ENCODE measurements at places on chromosomes 1 and 21.

DNA sequence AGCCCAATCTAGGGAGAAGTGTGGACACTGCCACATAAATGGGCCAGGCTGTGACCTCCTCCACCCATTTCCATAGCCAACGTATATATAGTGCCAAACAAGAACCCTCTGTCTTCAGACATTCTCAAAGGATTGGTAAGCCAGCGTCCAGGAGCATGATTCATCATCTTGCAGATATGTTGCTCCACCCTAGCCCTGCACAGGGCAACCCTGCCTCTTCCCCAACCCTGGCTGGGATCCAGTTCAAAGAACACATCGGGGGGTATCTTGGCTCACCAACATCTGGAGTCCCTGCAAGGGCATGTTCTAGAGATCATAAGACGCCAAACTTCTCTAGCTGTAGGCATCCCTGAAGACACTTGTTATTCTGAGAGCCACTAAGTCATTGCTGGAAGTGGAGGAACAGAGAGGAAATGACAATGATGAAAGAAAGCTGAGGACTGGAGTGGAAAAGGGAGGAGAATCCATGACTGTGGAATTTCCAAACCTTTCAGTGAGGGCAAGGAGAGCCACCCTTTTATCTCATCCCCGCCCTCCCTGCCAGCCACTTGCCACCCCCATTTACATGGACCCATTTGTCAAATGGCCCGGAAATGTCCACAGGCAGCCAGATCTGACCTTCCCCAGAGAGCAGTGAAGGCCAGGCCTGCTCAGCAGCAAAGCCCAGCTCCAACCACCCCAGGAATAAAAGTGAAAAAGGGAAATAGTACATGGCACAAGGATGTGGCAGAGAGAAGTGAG, 144.1 kb upstream of the CTTNBP2NL start:
- no peak for DNase-seq

GRCh38 chr1:36602184-36602583, 119.5 kb upstream of the CSF3R start:
- no peak for DNase-seq

- DNase-seq = no peak
Observed at GRCh38 chr1:82538876-82539275, 738.1 kb downstream of the ADGRL2 start.

- DNase-seq = no peak
Observed at GRCh38 chr1:39842836-39843235, 40.5 kb downstream of the TRIT1 start.

- no peak for DNase-seq
Observed at GRCh38 chr1:197677752-197678295, 97.5 kb downstream of the DENND1B start.

- DNase-seq = no peak
Observed at GRCh38 chr1:195915826-195916225, 692.4 kb downstream of the KCNT2 start.

- no peak for DNase-seq
Observed at GRCh38 chr1:241787691-241788090, 60.3 kb upstream of the EXO1 start.

- no peak for DNase-seq
Observed at GRCh38 chr1:221440658-221441057, 301.2 kb downstream of the DUSP10 start.

DNA sequence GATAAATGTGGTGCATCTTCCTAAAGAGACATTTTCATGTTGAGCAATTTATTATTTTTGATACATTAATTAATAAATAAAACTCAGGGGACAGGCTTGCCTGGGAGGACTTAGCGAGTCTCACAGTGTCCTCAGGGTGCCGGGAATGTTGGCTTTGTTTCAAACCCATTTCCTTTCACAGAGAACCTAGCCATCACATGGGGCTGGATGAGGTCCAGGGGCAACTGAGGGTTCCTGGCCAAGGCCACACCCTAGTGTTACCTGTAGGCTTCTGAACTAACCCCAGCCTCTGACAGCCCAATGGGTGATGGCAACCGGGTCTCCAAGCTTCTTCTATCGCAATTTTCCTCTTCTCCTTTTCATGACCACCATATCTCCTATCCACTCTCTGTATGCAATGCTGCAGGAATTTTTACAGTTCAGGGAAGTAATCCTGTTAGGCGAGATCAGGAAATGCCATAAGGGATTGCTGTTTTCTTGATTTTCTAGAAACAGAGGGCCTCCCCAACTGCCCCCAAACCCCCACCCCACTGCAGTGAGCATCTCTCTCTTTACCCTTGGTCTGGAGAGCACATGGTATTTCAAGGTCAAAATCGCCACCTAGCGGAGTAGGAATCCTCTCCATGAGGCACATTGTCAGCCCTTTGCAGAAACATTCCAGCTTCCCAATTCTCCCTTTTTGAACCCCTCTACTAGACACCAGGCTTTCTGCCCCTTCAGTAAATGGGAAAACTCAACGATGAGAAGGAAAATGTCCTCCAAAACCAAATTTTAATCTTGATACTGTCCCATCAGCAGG, 22.1 kb upstream of the SMYD3 start:
- no peak for DNase-seq

DNA sequence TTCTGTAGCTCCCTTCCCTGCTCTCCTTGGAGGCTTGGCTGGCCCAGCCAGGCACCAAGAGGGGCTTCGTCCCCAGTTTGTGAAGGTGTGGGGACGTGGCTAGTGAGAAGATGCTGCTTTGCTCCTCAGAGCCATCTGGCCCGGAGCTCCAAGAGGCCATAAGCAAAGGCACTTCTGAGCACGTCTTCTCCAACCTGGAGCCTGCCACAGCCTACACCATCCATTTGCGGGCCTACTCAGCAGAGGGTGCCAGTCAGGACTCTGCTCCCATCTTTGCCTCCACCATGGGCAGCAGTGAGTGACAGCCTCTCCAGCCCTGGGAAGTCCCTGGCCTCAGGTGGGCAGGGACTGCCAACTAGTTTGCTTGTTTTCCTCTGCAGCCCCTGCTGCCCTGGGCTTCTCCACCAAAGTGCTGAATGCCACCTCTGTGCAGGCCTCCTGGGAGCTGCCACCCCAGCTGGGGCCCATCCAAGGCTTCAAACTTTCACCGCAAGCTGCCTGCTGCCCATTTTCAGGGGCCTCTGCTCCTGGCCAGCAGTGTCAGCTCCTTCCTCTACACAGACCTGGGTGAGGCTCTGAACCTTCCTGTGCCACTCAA, 25.9 kb downstream of the SLC27A3 start:
- no peak for DNase-seq

DNA sequence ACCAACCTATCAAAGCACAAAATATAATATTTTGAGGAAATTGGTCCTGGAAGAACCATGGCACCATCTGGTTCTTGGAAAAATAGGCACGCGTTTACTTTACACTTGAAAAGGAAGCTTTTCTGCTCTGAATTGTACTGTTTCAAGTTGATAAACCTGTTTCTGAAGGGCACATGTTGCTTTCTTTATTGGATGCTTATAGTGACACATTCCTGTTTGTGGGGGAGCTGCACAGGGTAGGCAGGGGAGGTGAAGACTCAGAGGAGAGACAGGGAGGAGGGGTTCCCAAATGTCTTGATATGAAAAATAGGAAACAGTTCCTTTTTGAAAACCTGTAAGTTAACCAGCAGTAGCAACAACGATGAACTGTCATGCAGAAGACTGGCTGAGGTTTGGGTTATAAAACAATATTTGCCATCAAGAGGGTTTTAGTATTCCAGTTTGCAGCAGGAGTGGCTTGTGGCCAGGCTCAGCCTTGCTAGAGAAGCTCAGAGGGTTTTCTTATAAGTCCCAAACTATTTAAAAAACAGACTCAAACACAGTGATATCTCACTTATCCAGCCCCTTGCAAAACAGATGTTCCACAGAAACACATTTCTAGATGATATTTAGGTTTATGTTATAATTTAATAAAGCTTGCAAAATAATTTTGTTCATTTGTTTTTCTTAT, 127.0 kb upstream of the MROH9 start:
- DNase-seq = no peak

DNA sequence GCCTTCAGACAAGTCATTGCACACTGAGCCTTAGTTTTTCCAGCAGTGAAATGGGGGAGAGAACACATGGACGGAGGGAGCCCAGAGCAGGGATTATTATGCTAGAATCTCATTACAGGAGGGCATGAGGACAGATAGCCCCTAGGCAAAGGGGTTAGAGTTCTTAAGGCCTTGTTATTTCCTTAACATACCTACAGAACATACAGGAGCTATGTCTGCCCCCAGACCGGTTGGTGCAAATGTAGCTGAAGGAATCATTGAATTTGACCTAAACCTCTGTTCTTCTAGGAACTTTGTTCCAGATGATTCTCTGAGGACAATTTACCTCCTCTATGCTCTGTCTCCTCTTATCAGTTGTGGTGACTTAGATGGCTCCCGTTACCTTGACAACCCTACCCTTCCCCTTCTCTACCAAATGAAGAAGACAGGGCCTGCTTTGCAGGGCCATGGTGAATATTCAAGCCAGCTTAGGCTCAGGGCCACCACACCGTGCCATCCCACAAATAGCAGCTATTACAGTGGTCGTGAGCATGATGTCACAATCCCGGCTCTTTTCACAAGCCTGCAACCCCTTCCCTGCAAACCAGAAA, 156.9 kb downstream of the IGSF21 start:
- DNase-seq = no peak

DNA sequence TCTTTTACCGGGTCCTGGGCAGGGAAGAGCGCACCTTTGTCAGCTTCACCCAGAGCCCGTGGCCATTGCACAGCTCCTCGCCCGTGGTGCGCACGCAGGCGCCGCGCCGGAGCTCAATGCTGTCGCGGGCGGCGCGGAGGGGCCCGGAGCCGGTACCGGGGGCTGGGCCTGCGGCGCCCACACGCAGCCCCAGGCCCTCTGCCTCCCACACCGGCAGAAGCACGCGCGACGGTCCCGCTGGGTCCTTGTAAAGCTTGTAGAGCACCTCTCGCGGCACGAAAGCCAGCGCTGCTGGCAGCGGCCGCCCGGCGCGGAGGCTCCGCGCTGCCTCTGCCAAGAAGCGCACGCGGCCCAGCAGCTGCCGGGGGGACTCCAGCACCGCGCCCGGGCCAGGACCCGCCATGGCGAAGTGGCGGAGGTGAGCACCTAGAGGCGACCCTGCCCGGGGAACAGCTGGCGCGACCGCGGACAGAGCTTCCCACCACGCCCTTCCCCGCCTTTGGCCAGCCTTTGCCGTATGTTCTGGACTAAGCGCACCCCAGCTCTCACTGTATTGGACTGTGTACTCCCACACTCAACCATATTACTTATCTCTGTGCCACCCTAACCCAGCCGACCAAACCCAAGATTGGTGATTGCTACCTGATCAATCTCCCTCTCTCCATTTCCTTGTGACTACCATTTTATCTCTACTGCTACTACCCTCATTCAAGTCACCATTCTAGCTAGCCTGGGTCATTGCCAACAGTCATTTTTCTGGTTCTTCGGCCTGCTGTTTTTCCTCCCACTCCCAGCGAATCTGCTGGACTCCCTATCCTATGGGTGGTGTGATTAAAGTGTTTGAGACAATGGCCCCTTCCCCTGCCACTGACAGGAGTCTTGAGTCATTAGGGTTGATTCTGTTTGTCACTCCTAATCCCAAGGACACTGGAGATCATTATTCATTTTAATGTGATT, at the start of gene HECTD3:
HECTD3 (minus strand) TSS at position 470 of the 957 bp plus-strand sequence; CDS start at position 403, 67 bp downstream.
- DNase-seq = peak; percentile 79

GRCh38 chr1:203278082-203278884, 27.0 kb upstream of the BTG2 start:
- DNase-seq = peak; percentile 54

- peak; percentile 99 for DNase-seq
Observed at GRCh38 chr1:24415334-24415909, at the start of gene NIPAL3. Gene NIPAL3 (plus strand): TSS chr1:24415802. CDS start chr1:24419548, 3,746 bp downstream.

DNA sequence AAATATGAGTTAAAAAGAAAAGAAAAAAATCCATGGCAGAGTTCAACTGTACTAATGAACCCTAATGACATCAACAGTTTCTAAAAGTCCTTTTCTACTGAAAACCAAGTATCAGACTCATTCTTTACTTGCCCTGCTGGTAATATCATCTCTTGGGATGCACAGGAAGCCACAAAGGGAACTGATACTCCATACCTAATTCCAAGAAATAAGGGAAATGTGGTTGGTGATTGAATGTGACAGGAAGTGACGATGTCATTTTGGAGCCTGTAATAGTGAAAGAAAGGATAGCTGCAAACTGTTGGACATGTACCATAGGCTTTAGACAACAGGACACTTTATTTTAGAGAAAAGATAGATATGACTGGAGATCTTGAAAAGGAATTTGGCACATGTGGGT, 98.7 kb upstream of the VAV3 start:
- peak; percentile 23 for DNase-seq

DNA sequence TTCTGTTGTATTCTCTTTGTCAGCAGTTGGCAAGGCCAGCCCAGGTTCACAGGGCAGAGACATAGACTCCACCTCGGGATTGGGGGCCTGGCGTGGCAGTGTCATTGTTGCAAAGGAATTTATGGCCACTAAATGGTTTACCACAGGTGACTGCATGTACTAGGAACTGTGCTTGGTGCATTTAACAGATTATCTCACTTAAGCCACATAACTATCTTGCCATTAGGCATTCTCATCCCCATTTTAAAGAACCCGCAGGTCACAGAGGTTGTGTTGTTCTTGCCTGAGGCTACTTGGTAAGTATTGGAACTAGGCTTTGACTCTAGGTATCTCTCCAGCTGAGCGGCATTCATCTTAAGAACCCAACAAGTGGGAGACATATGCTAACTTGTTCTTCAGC, 9.7 kb downstream of the TLCD4 start:
- DNase-seq = no peak

- no peak for DNase-seq
Observed at GRCh38 chr1:147651466-147651865, 18.9 kb downstream of the ACP6 start.

GRCh38 chr1:117646956-117647355, 41.1 kb downstream of the TENT5C start:
- no peak for DNase-seq

DNA sequence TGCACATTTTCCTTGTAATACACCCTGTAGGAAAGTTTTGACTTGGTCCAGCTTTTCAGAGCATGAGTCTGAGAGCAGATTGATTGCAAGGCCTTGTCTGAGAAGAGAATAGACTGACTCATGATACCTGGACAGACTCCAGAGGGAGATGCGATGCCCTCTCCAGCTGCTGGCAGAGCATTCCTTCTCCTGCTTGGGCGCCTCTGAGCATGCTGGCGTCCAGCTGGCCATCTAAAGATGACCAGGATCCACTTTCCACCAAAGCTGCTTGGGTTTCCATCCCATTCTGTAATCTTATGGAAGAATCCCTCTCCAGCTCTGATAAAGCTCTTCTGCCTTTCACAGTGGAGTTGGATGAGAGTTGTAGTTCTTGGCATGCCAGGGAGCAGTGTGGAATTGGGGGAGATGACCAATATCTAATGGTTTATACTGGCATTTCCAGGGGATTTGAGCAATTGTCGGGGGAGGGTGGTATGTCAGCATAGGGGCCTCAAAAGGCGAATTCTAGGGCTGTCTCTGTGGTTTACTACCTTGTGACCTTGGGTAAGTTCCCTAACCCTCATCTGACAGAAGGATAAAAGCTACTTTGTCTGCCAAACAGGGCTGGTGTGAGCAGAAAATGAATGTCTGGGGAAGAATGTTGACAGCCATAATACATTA, 19.5 kb downstream of the SZRD1 start:
- DNase-seq = peak; percentile 18

All from CD4-positive, alpha-beta T cell treated with Interleukin-17A for 1 hour (primary cell).